Panc1 (cell line): ENCODE measurements at places on chromosomes 4 and X. TPM values are rescaled to one million over a fixed set of nuclear protein-coding genes. Genes with fewer than 3 reads are reported as not detected.

GRCh38 chr4:164866817-164867490 lies 10.0 kb upstream of the APELA start:
- DNase-seq = no peak

SERPINA7 gene
- total RNA-seq = 0.15 TPM

GRCh38 chrX:23742697-23743622 lies at the start of gene ACOT9:
ACOT9 (minus strand) TSS chrX:23743276; CDS start chrX:23743144, 132 bp downstream.
- no peak for DNase-seq

- DNase-seq = no peak
Observed at GRCh38 chr4:8911316-8912088, 39.9 kb upstream of the HMX1 start.

DNA sequence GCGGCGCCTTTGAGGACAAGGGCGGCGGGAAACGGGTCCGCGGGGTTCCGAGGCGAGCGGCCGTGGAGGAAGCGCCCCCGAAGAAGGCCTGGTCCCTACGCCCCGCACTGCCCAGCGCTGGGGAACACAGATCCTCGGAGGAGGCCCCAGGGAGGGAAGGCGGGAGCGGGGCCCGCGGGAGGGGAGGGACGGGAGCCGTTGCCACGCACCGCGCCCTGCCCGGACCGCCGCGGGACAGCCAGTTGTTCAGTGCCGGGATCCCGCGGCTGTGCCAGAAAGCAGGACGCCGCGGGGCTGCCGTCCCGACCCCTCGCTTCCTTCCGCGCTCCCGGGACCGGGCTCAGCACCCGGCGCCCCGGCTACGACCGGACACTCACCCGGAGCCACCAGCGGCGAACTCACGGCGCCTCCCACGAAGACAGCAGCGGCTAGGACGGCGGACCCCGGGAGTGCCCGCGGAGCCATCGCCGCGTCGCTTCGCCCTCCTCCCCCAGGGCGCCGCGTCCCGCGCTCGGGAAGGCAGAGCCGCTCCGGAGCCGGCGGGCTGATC lies 278 bp downstream of the RELL1 start:
- no peak for DNase-seq

BBS7 gene
- 9.1 TPM for total RNA-seq

ATG4A gene
- 13.7 TPM for total RNA-seq

GRCh38 chr4:150074064-150074463 lies 4.2 kb upstream of the DCLK2 start:
- DNase-seq = no peak

- DNase-seq = no peak
Observed at GRCh38 chr4:31290836-31291235, 570.7 kb downstream of the PCDH7 start.

DNA sequence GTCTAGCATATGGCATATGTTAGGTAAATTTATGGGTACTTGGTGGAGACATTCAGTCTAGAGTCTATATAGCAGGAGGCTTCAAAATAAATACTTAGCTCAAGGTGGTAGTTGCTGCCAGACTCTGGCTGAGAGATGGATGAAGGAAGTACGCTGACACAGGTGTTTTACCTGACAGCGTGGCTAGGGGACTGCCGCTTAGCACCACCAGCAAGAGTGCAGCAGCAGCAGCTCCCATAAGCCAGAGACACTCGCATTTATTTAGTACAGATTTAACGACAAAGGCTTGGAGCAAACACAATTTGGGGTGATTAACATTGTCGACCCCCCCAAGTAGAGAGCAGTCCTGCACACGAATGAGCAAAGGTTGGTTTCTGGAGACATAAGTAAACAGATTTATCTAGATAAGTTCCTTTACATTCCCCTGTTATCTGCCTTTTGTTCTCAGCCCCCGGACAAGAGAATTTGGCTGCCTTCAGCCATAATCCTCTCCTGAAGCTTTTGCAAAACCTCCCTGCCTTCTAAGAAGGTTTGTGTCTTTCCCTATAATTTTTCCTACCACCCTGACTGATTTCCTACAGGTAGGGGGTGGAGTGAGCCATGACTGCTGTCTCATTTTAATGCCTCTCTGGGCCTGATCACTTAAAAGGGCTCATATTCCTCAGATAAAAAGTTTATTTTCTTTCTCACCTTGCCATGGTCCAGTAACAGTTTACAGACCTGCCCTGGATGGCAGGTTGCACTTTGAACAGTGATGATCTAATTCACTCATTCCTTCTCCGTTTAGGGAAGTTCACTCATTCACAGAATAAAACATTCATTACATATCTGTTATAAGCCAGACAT lies 64.6 kb downstream of the RHOH start:
- DNase-seq = no peak

GRCh38 chr4:175787546-175787945 lies 24.5 kb downstream of the GPM6A start:
- DNase-seq = no peak

SHROOM3 gene
- total RNA-seq = 7.2 TPM

DNA sequence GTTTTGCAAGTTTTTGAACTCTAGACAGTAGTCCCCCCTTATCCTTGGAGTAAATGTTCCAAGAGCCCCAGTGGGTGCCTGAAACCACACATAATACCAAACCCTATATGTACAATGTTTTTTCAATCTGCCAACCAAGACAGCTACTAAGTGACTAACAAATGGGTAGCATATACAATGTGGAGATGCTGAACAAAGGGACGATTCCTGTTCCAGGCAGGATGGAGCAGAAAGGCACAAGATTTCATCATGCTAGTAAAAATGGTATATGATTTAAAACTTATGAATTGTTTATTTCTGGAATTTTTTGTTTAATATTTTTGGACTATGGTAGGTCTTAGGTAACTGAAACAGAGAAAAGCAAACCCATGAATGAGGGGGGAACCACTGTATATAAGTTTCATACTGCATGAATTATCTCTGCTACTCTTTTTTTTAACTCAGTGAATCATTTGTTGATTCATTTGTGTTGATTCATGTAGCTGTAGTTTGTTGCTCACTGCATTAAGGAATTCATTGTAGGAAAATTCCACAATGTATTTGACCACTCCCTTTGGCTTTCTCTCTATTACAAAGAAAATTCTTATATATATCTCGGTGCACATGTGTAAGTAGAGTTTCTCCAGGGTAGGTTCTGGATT lies 21.9 kb upstream of the ANXA3 start:
- DNase-seq = no peak

- DNase-seq = no peak
Observed at GRCh38 chr4:71201057-71201456, 137.8 kb upstream of the SLC4A4 start.

GRCh38 chrX:148133105-148133725 lies 152.1 kb downstream of the FMR1NB start:
- no peak for DNase-seq

- no peak for DNase-seq
Observed at GRCh38 chr4:110119337-110119736, 79.1 kb downstream of the ELOVL6 start.

GRCh38 chr4:37793562-37793961 lies 32.9 kb upstream of the PGM2 start:
- peak; percentile 20 for DNase-seq

GRCh38 chrX:45344594-45344993 lies 143.9 kb upstream of the DIPK2B start:
- no peak for DNase-seq

DNA sequence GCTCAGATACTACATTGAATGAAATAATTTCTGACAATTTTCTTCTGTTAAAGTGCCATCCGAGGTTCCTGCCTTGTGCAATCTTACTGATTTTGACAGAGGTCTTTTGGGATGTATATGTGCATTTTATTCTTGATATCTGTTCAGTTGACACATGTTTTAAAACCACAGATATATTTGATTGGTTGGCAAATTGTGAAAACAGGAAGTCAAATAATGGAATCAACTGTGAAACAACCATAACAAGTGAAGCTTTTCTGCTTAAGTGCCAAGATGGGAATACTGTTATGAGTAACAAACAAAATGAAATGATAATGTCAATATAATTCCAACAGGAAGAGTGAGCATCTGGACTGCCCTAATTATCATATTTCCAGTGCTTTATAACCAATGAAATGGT lies 84.9 kb upstream of the TET2 start:
- no peak for DNase-seq

DNA sequence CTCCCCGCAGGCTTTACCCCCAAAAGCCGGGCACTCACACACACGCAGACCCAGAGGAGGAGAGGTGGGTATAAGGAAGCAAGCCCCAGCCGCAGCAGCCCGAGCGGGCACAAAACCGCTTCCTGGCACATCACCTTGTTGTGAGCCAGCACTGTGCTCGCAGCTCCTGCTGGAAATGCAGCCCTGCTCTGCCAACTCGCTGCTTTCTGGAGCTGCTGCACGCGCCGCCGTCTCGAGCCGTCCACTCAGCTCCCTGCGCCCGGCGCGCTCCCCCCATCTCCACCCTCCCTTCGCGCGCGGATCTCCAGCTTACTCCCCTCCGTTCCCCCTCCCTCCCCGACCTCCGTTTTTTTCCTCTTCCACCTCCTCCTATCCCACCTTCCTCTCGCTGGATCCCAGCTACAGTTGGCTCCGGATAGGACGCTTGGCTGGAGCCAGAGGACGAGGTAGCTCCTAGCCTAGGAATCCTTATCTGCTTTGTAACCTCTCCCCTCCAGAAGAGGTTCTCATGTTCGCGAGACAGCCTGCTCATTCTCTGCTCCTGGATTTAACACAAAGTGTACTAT lies at the start of gene SPOCK3:
TSS of gene SPOCK3 (minus strand) at position 179 of the 566 bp plus-strand sequence.
- DNase-seq = no peak

- DNase-seq = no peak
Observed at GRCh38 chrX:15173411-15173810, 96.5 kb downstream of the ASB9 start.

DNA sequence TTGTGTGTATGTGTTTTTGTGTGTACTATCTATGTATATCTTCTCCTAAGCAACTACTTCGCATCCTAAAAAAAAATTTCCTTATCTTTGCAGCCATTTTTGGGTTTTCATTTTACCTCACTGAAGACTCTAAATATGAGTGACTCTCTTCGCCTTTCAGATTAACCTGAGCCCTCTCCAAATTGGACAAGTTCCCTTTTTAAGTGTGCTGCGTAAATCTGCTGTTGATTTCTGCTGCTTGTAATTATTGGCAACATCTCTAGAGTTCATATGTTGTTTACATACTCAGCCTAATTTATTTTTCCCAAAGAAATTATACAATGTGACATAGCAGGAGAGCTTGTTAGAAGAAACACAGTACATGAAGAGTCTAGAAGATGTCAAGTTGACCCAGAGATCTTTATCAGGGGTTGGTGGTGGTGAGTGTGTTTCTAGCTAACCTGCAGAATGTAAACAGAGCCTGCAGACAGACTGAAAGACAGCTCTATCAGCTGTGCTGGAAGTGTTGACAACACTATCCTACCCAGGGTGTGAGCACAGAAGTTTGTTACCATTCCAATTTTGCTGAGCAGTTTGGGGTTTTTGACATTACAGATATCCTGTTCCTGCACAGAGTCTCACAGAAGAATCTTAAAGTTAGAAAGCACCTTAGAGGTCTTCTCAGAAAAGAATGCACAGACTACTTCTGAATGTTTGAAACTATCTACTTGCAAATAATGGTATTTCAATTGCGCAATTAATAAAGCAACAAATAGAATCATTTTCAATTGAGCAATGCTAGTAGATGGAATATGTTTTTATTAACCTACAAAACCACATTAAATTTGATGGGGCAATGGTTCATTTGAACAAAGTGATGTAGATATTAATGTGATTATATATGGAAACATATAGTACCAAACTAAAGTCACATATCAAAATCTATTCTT lies 12.5 kb downstream of the SOX3 start:
- DNase-seq = no peak

SRPX2 gene
- total RNA-seq = 1.2 TPM

- no peak for DNase-seq
Observed at GRCh38 chr4:112748352-112748878, 111.5 kb downstream of the LARP7 start.

DNA sequence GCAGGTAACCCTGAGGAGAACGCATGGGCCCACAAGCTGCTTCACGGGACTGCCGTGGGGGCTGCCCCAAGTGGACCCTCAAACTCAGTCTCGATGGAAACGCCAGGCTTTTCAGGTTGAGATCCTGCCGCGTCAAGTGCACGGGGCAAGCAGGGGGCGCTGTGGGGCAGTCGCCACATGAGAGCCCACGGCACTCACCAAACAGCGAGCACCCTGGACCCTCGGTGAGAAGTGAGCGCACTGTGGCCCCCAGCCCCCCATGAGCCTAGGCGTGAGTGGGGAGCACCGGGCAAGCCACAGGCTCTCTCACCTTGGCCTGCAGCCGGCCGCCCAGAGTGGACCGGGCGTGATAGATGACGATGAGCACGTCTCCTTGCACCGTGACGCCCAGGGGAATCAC lies 50.9 kb upstream of the CPLX1 start:
- no peak for DNase-seq

DNA sequence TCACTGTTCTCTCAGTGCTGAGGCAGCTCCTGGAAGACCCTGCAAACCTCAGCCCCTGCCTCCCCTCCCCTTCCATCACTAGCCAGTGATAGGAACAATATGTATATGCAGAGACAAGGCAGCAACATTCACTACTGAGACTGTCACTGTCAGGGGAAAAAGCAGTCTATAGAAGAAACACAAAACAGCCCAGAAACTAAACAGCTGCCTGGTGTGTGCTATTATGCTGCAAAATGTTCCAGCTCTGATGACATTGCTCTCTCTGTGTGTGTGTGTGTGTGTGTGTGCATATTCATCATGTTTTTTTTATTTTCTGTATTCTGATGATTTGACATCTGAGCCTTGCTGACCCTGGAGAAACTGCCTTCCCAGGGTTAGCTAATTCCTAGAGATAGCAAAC lies 147.2 kb downstream of the SPATA18 start:
- DNase-seq = no peak

GPC4 gene
- 1.4 TPM for total RNA-seq

SERTM2 gene
- not detected for total RNA-seq

GRCh38 chrX:154074199-154074598 lies 23.3 kb downstream of the MECP2 start:
- DNase-seq = no peak

TCEAL2 gene
- not detected for total RNA-seq

DNA sequence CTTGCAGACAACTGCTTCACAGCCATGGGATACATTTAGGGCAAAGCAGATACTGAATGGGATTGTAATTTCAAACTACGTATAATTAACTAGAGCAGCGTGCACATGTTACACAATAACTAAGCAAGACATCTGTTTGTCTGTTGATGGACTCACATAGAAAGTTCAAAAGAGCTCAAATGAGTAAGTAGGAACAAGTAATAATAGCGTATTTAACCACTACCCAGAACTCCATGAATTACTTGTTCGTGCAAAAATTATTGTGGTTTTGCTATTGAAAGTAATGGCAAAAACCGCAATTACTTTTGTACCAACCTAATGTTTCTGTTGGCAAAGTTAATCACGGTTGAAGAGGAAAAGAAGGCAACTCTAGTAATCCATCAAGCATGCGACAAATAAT lies 825.4 kb downstream of the PCDH18 start:
- no peak for DNase-seq

GRCh38 chr4:25524663-25525062 lies 131.0 kb upstream of the SLC34A2 start:
- DNase-seq = no peak

FHIP1A gene
- 0.39 TPM for total RNA-seq
